ENCODE measurements at places on chromosomes 12 and 14.

- no peak for DNase-seq
These were observed 83.3 kb downstream of the PTPRO start for GRCh38 chr12:15405606-15406005.

- no peak for DNase-seq
These were observed 1317.0 kb downstream of the TMEM121 start for GRCh38 chr14:106843386-106843785.

DNA sequence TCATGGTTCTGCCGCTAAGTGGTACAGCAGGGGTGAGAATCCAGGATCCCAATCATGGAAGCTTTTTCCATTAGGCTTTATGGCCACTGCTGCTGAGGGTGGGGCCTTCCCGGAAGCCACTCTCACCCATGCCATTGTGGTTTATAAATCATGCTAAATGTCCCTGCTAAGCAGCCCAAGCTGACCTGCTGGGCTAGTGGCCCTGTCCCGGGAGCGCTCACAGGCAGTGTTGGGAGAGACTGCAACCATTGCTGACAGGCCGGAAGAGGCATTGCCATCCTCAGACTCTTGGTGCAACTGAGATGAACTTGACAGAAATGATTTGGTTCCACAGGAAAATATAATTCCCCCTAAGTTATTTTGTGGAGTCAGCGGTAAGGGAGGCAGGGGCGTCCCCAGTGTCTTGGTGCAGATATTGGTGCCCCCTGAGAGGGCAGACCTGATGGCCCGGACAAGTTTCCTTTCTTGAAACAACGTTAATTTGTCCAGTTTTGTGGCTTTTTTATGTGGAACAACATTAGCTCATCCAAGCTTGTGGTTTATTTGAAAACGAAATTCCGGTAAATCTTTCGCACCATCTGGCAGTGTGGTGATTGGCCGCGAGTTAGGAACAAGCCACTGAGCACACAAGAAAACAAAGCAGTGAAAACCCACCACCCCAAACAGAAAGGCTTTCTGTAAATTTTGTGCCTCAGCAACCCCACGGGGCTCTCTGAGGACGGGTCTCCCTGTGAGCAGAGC lies 82.3 kb downstream of the SSPN start:
- DNase-seq: no peak

DNA sequence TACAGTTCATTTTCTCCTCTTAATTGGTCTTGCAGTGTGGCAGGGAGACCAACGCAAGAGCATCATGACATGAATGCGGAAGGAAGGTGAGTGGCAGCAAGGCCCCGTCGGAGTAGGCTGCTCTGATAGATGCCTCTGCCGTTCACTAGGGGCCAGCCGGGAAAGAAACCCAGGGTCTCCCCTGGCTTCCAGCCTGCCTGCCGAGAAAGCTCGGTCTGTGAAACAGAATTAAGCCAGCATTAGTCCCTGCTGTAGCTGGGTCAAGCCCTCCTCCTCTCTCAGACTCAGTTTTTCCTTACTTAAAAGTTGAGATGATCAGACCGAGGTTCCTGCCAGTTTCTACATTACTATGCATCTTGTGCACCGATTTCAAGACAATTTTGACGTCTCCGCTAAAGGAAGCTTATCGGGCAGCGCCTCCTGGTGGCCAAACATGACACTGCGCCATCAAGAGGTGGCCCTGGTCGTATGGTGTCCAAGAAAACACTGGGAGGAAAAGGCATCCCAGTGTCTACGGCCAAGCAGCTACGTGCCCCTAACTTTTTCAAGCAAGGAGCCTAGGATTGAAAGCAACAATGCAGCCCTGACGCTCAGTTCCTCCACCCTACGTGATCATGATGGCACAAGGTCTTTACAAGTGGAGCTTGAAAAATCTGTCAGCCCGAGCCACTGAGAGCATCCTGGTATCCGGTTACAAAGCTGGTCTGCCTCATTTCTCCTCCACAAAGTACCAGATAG lies 131.6 kb downstream of the KSR2 start:
- DNase-seq: peak; percentile 69

DNA sequence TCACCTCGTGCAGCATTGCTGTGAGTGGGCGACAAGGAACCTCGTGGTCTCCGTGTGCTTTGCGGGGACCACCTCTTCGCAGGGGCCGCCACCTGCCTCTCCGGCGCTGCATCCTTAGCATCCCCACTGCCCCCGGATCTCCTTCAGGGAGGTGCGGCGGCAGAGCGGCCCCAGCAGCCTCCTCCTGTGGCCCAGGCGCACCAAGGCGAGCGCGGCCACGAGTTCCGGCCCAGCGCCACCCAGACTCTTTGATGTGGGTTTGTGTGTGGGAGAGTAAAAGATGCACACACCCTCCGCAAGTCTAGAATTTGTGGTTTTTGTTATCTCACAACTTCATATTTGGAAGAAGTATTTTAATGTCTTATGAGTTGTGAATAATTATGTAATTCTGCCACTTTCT lies 118.8 kb upstream of the DIO3 start:
- DNase-seq: peak; percentile 44

GRCh38 chr14:76768671-76769500 lies 7.6 kb downstream of the VASH1 start:
- DNase-seq: no peak

DNA sequence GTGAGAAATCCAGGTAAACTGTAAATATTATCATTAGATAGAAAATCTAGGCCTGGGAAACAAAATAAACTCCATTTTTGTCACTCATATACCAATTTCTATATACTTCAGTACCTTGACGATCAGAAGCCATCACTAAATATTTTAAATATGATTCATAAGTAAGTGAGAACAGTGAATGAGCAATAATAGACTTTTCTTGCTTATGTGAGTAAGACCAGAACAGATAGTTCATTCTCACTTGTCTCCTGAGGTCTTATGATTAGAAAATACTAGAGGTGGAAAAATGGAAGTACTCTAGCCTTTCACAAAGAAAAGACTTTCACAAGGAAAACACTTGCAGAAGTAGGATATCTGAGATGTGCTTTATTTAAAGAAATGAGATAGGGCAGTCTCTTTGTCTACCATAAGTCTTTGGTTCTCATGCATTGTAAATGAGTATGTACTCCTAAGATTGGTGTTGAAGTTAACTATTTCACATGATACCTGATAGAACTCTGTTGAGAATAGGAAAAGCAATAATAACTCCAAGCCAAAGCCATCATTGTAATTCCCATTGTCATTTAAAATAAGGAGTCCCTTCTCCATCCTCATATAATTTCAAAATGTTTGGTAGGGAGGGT lies 10.1 kb upstream of the SMCO3 start:
- no peak for DNase-seq

GRCh38 chr14:89445273-89445973 lies 28.4 kb upstream of the FOXN3 start:
- DNase-seq: peak; percentile 55

GRCh38 chr12:85509081-85509856 lies 229.2 kb downstream of the ALX1 start:
- no peak for DNase-seq

DNA sequence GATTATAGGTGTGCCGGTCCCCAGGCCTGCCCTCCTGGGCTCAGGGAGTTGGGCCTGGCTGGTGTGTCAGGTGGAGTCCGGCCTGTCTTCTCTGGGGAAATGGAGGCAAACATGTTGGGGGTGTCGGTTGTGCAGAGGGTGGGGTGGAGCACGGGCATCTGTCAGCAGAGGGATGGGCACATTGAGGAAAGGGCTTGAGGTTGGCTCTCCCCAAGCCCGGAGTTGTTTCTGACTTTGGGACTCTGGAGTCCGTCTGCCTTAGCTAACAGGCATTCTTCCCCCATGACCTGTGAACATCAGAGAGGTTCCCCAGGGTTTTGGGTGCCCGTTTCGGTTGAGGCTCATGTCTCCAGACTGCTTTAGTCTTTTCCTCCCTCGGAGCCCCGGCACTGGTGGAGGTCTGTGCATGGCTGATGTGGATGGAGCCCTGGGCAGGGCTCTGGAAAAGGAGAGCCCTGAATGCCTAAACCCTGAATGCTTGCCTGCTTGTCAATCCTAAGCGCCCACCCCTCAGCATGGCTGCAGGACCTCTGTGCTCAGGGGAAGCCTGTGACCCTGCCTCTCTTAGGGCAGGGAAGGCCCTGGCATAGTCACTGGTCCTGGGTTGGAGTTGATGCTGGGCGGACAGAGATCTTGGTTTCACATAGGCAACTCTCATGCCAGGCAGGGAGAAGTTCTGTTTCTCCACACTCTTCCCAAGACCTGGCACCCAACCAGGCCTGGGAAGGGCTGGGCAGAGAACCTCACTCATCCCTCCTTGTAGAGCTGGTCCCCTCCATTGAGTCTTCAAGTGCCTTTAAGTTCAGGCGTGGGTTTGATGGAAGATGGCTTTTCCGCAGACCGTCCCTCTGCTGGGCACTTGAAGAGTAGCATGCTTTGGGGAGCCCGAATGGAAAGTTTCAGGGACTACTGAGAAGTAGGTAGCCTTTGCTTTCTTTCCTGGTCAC lies 12.9 kb downstream of the NYNRIN start:
- DNase-seq: no peak

GRCh38 chr12:104788840-104789271 lies 169.2 kb downstream of the SLC41A2 start:
- DNase-seq: no peak
